ENCODE measurements at places on chromosomes 12 and 14.

DNA sequence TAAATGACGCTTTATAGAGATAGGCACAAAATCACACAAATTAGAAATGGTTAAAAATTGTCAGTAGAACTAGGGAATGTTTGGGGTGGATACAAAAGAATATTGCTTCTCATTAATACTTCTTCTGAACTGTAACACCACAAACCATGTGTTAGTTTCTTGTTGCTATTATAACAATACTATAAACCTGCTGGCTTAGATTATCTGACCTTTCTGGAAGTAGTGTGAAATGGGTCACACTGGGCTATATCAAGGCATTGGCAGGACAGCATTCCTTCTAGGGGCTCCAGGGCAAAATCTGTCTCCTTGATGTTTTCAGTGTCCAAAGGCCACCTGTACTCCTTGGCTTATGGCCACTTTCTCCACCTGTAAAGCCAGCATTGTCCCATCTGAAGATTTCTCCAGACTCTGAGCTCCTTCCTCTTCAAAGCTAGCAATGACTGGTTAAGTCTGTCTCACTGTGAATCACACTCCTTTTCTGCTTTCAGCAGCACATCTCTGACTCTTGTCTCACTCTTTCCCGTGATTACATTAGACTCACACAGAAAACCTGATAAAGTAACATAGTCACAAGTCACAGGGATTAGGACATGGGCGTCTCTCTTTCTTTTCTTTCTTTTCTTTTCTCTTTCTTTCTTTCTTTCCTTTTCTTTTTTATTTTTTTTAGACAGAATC lies 86.3 kb downstream of the SLC15A4 start:
- no peak for DNase-seq

DNA sequence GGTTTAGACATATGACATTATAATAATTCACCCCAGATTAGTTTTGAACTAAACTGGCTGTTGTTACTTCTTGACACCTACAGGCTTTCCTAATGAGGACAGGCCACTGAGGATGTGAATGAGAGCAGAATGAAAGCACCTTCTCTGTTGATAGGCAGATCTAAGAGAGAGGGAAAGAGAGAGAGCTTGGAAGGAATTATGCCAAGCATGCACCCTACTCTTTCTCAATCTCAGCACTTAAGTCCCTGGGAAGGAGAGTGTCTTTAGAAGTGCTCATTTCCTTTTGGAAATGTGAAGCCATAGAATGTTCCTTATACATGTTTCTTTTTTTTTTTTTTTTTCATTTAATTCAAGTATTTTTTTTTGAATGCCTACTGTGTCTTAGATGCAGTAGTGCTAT lies 49.0 kb downstream of the TBC1D15 start:
- no peak for DNase-seq

- no peak for DNase-seq
Measured at GRCh38 chr12:62128175-62128975, 131.8 kb upstream of the USP15 start.

DNA sequence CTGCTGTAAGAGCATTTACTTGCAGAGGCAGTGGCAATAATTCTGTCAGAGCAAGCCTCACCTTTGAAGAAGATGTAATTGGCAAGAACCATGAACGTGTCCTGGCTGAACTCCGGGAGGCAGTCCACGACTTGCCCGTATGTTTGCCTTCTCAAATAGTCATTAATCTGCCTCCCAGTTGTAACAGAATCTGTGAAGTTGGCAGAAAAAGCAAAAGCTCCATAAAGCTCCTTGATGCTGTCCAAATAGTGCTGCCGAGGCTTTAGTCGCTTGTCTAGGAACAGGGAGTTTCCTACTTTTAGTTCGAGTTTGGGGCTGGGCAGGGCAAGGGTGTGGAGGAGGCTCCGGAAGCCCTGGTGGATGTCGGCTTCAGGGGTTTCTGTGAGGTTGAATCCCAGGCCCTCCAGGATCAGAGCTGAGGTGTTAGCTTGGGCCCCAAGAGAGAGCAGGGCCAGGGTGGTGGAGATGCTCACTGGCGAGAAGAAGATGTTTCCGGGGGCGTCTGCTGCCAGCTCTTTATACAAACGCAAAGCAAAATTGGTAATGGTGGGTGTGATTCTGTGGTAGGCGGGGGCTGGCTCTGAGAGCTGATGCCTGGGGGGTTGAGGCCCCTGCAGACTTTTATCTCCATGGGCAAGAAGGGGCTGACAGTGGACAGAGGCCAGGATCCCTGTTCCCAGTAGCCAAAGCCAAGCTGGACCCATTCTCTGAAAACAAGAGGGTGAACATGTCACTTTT lies 4.4 kb downstream of the SERPINA11 start:
- DNase-seq: no peak

- no peak for DNase-seq
Measured at GRCh38 chr14:90472632-90473031, 75.8 kb downstream of the CALM1 start.

DNA sequence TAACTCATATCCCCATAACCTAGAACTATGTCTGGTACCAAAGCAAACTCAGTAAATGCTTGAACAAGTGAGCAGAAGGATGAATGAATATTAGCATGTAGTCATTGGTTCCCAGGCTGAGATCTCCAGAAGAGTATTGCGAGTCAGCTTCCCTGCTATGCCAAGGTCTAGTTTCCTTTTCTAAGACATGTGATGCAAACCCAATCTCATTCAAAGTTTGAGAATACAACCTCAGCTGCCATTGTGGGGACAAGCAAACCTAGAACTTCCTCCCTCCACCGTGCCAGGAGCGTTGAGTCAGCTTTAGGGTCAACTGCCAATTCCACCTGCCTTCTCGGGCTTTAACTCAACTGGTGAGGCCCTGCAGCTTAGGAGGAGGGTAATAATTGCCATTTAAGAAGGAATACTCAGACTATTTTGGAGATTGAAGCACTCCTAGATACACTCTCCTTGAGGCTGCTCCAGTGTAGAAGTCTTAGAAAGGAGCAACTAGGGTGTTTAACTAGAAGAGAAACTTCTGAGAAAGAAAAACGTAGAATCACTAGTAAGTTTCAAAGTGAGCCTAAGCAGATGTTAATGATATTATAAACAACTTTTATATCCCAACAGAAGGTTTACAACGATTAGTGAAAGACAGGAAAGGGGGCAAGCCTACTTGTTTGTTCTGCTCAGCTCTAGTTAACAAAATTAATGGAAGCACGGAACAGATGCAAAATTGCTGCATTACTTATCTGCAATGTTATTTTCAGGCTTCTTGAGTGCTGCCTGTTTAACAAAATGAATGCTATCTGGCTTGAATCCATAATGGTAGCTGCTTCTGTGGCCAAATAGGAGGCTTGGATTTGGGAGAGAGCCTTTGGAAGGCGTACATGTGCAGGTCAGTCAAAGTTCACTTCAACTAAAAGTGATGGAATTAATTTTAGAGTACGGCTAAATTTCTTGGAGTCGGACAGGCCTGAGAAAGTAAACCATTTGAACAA lies 96.9 kb downstream of the HELB start:
- DNase-seq: no peak

DNA sequence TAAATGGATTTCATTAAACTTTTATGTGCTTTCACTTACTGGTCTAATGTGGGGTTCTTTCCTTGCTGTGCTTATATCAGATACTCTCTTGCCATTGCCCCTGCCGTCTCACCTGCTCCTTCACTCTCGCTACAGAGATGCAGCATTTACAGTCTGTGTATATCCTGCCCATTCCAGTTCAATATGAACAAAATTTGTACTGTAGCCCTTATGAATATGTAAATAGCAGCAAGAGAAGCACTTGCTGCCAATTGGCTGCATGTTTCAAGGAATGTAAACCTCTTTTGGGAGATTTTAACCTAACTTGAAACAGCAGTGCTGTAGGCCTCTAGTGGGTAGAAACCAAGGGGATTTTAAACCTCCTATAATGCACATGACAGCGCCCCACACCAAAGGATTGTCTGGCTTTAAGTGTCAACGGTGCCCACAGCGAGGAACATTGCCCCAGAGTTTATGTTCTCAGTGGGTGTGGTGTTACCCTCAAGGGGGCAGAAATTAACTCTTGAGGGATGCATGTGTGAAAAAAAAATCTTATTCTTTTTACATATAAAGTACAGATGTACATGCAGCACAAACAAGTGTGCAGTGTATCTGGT lies 19.1 kb downstream of the PCNX1 start:
- no peak for DNase-seq

- no peak for DNase-seq
Measured at GRCh38 chr14:89578156-89578555, 161.1 kb upstream of the FOXN3 start.

DNA sequence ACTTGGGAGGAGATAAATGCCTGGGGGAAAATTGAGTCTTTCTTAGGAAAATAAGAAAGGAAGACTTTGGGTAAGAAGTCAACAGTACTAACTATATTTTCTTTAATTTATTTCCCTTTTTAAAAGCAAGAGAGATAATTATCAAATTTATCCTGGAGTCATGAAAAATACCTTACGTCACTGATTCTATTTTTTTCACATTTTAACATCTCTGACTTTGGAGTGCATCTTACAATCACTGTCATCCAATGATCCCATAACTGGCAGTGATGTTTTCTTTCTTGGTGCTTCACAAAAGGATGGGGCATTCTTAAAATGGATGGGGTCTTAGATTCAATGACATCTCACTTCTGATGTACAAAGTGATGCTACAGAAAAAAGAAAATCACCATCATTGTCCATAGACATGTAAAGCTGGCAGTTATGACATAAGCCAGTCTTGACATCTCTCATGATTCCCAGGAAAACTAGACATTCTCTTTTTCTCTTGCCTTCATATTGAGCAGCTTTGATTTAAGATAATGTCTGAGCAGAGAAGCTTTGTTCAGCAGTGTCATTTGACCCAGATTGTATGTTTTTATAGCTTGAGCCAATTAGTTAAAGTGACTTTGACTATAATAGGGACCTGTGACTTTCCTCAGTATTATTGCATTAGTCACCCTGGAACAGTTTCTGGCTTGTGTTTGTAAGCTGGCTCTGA lies 236.2 kb downstream of the EGLN3 start:
- DNase-seq: no peak

- DNase-seq: no peak
Measured at GRCh38 chr12:107241411-107241810, 148.1 kb upstream of the CRY1 start.

- no peak for DNase-seq
Measured at GRCh38 chr12:68293347-68293746, 38.8 kb downstream of the MDM1 start.

GRCh38 chr12:47801904-47802246 lies 17.8 kb downstream of the HDAC7 start:
- DNase-seq: no peak

DNA sequence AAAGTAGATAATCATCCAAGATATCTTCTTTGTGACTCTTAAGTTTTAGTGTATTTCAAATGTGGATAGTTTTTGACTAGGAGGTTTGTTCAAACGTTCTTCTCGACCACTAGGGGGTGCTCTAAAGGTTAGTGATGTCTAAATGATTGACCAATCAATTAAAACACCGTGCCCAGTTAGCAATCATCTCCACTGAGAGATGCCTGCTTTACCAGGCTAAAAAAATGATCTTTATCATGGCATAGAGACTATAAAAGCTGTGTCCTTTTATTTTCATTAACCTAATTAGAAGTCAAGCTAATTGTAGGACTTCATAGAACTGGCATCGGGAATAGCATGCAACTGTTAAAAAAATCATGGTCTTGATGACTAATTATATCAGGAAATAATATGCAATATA lies 153.9 kb downstream of the PRKCH start:
- no peak for DNase-seq

- DNase-seq: no peak
Measured at GRCh38 chr14:103121121-103121845, 2.0 kb upstream of the TNFAIP2 start.

- no peak for DNase-seq
Measured at GRCh38 chr12:109696485-109697269, 16.9 kb upstream of the FAM222A start.

- no peak for DNase-seq
Measured at GRCh38 chr14:92610849-92611271, 97.3 kb downstream of the RIN3 start.

GRCh38 chr14:31255286-31255685 lies 47.7 kb upstream of the HECTD1 start:
- DNase-seq: no peak

GRCh38 chr14:57961786-57962060 lies 95.8 kb upstream of the SLC35F4 start:
- DNase-seq: no peak

- DNase-seq: no peak
Measured at GRCh38 chr14:85867450-85867849, 337.5 kb downstream of the FLRT2 start.

DNA sequence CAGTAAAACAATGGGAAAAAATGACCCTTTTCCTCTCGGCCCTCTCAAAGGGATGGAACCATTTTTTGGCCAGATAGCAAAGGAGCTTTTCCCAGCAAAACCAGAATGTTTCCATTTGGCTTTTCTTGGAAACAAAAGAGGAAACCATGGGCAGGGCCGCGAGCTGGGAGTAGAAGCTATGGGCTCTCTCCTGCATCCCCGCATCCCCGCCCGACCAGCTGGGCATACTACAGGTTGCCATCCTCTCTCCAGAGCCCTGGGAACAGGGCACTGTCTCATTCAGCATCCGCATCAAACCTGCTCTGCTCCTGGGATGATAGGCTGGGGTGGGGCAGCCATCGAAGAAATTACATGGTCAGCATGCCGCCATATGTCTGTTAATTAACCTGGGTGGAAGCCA lies 20.9 kb downstream of the CD9 start:
- DNase-seq: no peak

GRCh38 chr12:1927751-1928351 lies 9.4 kb upstream of the CACNA2D4 start:
- no peak for DNase-seq

GRCh38 chr12:109949089-109949488 lies 47.1 kb downstream of the GIT2 start:
- DNase-seq: no peak

GRCh38 chr14:59768855-59769375 lies 101.7 kb downstream of the RTN1 start:
- no peak for DNase-seq

DNA sequence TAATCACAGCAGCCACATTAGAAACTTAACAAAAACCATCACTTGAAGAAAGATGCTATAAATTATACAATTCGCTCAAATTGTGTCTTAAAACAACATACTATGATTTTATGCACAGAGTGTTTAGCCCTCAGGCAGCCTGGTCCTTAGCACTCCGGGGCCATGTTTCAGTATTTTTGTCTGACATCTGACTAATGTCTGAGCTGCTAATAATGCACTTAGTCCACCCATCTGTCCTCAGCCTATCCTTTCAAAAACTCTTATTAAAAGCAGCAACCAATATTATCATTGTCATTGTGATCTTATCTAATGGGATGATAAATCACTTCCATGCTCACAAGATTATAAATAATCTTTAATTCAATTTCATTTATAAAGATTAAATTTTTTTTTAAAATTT lies 602.7 kb upstream of the FOXG1 start:
- DNase-seq: no peak

DNA sequence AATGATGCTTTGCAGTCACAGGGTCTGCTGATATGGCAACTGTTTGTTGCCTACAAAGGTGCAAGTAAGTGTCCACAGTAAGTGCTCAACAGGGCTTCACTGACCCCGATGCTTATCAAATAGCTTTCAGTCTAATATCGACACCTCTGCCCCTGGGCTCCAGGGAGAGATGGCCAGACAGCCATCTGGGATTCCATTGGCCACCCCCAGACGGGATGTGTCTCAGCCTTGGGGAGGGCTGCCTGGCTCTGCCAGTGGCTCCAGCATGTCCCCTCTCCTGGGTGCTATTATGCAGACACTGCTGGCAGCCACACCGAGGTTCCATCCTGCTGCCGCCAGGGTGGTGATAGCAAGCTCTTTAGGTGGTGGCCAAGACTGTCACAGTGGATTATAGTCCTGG lies 57.4 kb downstream of the DGLUCY start:
- DNase-seq: no peak

Measured in stimulated activated CD4-positive, alpha-beta T cell treated with anti-CD3 and anti-CD28 coated beads, Interleukin-1b, Interleukin-23, amount 100 ng/mL, for 1 hour (primary cell).